ENCODE measurements at places on chromosomes 7 and 10. TPM values are rescaled to one million over a fixed set of nuclear protein-coding genes. Genes with fewer than 3 reads are reported as not detected.

The AVPI1 gene
- total RNA-seq, result 22.5 TPM

The UBE3C gene
- 68.7 TPM for total RNA-seq

The CYP3A7 gene
- not detected for total RNA-seq

- DNase-seq, result no peak
- H3K4me1 ChIP-seq, result no peaks in the 10 kb centered on the region
- H3K36me3 ChIP-seq, result peaks cover 38% of the 10 kb centered on the region
- H3K27me3 ChIP-seq, result no peaks in the 10 kb centered on the region
Observed at GRCh38 chr7:66377714-66378113, 172.6 kb downstream of the TPST1 start.

DNA sequence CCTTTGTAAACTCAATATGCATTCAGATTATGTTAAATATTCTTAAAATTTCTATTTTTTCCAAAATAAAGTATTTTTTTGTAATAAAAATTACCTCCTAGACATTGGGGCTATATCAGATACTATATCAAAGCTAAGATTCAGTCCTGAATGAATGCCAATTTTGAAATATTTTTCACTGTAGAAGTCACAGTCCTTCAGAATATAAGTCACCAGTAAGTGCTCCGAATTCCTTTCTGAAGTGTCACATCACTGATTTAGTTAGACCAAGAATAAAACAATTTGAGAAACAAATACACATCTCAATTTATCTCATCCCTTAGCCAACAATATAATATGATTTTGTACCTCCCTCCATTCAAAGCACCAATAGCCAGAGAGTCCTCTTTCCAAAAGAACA, 33.9 kb upstream of the GSAP start:
- H3K27ac ChIP-seq, result no peak overlapping the region
- H3K4me1 ChIP-seq, result no peaks in the 10 kb centered on the region
- no peaks in the 10 kb centered on the region for H3K27me3 ChIP-seq
- H3K4me3 ChIP-seq, result no peak overlapping the region

DNA sequence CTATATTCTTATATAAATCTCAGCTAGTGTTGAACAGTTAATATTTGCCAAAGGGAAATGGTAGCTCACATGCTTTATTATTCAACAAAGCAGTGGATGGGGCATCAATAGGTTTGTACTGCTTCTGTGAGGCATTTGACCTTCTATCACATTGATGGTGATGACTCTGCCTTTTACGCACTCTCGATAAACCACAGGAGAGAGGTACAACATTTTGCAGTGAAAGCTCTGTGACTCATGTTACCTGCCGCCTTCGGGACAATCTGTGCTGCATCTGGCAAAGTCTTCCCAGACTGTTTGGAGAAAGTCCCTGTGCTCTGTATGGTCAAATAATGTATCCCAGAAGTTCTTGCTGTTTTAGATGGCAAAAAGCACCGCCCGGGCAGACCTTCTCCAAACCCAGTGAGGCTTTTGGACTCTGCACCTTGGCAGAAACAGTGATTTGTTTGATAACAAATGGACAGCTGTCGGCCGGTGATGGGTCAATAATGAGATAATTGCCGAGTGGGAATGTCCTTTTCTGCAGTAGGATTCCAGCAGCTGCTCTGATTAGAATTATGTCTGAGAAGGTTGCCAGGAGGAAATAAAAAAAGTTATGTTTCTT, 61.0 kb downstream of the PLPP4 start:
- H3K4me3 ChIP-seq, result no peak overlapping the region
- no peak overlapping the region for H3K27ac ChIP-seq

- no peaks in the 10 kb centered on the region for H3K4me1 ChIP-seq
- peaks cover 68% of the 10 kb centered on the region for H3K36me3 ChIP-seq
- no peak for DNase-seq
- H3K27ac ChIP-seq, result no peak overlapping the region
- no peak overlapping the region for H3K4me3 ChIP-seq
Observed at GRCh38 chr7:50594136-50594535, 28.9 kb upstream of the DDC start.

- H3K36me3 ChIP-seq, result no peaks in the 10 kb centered on the region
- peaks cover 35% of the 10 kb centered on the region for H3K27me3 ChIP-seq
- H3K27ac ChIP-seq, result no peak overlapping the region
- H3K4me3 ChIP-seq, result no peak overlapping the region
- DNase-seq, result no peak
Observed at GRCh38 chr7:155538293-155538692, 8.1 kb downstream of the CNPY1 start.

DNA sequence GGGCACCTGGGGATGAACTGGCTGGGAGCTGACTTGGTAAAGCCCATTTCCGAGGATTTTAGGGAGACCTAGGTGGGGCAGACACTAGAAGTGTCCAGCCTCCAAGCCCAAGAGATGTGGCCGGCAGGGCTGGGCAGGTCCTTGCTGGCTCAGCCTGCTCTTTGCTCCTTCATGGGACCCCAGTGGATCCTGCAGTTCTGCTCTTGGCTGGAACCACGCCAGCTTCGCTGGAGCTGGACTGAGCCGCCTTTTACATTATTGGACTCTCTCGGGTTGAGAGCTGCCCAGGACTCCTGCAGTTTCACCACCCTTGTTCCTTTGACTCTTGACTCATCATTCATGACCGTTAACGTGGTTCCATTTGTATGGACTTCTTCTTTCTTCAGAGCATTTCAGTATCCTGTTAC, 5.7 kb downstream of the PPIF start:
- no peak overlapping the region for H3K27ac ChIP-seq
- peaks cover 19% of the 10 kb centered on the region for H3K4me1 ChIP-seq
- peaks cover 88% of the 10 kb centered on the region for H3K36me3 ChIP-seq

- no peaks in the 10 kb centered on the region for H3K36me3 ChIP-seq
- no peak for DNase-seq
- H3K27ac ChIP-seq, result no peak overlapping the region
- no peak overlapping the region for H3K4me3 ChIP-seq
Observed at GRCh38 chr7:18623389-18623788, 127.8 kb downstream of the HDAC9 start.

DNA sequence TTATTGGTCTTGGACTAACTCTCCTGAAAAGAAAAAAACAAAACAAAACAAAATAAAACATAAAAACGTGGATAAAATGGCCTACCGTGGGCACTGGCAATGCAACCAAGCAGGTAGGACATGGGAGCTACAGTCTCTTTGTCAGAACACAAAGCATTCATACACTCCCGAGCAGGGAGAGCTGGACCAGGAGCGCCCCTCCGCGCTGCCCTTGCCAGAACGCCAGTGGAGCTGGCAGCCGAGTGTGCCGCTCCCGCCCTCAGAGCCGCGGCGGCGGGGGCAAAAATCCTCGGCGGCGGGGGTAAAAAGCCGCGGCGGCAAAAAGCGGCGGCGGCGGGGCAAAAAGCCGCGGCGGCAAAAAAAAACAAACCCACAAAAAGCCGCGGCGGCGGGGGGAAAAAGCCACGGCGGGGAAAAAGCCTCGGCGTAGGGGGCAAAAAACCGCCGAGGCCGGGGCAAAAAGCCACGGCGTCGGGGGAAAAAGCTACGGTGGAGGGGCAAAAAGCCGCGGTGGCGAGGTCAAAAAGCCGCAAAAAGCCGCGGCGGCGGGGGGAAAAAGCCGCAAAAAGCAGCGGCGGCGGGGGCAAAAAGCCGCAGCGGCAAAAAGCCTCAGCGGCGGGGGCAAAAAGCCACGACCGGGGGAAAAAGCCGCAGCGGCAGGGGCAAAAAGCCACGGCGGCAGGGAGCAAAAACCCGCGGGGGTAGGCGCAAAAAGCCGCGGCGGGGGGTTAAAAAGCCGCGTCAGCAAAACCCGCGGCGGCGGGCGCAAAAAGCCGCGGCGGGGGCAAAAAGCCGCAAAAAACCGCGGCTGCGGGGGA, 418.1 kb downstream of the ZNF716 start:
- no peak for DNase-seq
- no peaks in the 10 kb centered on the region for H3K36me3 ChIP-seq
- peaks cover 16% of the 10 kb centered on the region for H3K27me3 ChIP-seq
- H3K4me3 ChIP-seq, result peak overlapping the region; percentile 9
- no peaks in the 10 kb centered on the region for H3K4me1 ChIP-seq
- H3K27ac ChIP-seq, result no peak overlapping the region

DNA sequence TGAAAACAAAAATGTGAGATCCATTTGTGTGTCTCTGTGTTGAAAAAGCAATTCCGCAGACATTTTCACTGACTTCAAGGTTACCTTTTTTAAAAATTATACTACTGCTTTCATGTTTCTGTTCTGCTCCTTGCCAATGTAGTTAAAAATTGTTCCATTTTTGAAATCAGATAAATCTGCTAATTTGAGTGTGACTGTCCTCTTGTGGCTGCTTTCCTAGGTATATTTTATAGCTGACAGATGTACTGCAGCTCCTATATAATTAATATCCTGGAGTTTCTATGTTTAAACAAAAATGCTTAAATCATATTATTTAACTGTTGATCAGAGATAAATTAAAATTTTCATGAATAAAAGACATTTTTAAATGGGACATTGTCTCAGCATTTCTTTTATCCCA, 177.6 kb upstream of the LRRTM3 start:
- H3K4me3 ChIP-seq, result no peak overlapping the region
- no peaks in the 10 kb centered on the region for H3K36me3 ChIP-seq
- H3K4me1 ChIP-seq, result no peaks in the 10 kb centered on the region
- DNase-seq, result no peak
- no peak overlapping the region for H3K27ac ChIP-seq

DNA sequence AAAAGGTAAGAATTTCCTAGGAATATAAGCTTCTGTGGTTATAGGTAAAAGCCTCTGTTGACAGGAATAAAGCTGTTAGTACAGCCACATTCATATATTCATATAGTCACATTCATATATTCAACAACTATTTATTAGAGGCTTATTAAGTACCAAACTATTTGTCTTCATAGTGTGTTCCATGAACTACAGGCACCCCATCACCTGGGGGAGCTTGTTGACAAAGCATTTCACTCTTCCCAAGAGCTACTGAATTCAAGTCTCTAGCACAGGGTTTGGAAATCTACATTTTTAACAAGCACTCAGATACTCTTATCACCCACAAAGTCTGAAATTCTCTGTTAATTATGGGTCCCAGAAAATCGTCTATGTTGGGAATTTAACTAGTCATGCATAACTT, 110.6 kb downstream of the RNLS start:
- no peaks in the 10 kb centered on the region for H3K36me3 ChIP-seq
- no peak for DNase-seq
- H3K27me3 ChIP-seq, result no peaks in the 10 kb centered on the region
- H3K4me3 ChIP-seq, result no peak overlapping the region

GRCh38 chr10:48780341-48780740, 95.7 kb downstream of the WDFY4 start:
- H3K4me3 ChIP-seq, result no peak overlapping the region
- no peak for DNase-seq
- H3K36me3 ChIP-seq, result no peaks in the 10 kb centered on the region
- no peaks in the 10 kb centered on the region for H3K4me1 ChIP-seq

GRCh38 chr7:14125998-14126397, 136.5 kb upstream of the ETV1 start:
- H3K27me3 ChIP-seq, result no peaks in the 10 kb centered on the region
- no peaks in the 10 kb centered on the region for H3K4me1 ChIP-seq
- no peak overlapping the region for H3K4me3 ChIP-seq

DNA sequence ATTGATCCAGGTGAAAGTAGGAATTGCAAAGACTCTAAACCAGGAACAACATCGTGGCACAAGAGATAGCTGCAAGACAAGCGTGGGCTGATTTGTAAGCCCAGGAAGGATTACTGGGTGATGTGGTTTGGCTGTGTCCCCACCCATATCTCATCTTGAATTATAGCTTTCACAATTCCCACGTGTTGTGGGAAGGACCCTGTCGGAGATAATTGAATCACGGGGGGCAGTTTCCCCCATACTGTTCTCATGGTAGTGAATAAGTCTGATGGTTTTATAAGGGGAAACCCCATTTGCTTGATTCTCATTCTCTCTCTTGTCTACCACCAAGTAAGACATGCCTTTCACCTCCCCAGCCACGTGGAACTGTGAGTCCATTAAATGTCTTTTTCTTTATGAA, 59.5 kb downstream of the ST8SIA6 start:
- DNase-seq, result no peak
- peaks cover 5% of the 10 kb centered on the region for H3K27me3 ChIP-seq
- no peak overlapping the region for H3K27ac ChIP-seq
